ENCODE measurements at places on chromosomes 2 and 18. TPM values are rescaled to one million over a fixed set of nuclear protein-coding genes. Genes with fewer than 3 reads are reported as not detected.
A peak's percentile ranks its signal among the peaks of the same experiment; 100 is the strongest.

The RNF138 gene
- 19.8 TPM for total RNA-seq

The TMEM178A gene
- total RNA-seq = 4.9 TPM

DNA sequence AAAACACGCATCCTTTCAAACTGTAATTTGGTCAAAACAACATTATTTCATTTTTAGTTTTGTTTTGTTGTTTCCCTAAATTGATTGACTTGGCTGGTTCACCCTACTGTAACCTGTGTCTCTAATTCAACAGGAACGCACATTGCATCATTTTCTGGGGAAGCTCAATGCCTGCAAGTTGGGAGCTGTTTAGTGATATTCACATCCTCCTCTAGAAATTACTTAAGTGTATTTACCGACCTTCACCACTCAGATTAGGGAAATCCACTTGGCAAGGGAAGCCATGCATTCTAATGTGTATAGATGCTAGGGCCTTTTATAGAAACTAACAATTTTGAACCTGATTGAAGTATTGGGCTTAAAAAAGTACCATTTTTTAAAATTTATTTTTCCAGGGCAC is 7.3 kb upstream of the TPO start:
- DNase-seq = peak; percentile 24

GRCh38 chr2:105790461-105791149 is 45.9 kb downstream of the NCK2 start:
- no peak for DNase-seq

DNA sequence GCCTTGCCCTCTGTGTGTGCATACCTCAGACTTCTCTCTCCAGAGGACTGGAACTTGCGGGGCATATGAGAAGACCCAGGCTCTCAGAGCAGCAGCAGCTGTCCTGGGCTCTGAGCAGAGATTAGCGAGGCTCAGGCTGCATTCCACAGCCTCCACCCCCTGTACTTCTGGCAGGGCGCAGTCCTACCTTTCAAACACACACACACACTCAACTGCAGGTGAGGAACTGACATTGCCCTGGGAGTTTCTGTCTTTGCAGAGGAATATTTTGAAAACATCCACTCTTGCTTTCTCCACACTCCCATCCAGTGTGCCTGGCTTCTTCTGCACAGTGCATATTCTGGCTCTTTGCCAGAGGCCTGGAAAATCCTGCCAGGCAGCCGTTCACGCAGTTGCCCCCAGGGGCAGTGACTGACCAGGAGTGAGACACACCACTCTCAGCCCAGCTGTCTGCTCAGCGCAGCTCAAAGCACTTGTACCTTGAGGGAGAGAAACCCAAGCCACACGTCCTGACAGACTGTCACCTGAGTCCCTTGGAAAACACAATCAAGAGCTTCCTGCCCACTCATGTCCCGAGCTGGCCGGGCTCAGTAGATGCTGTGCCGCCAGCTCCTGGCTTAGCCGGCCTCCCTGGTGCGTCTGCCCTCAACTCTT is 460.8 kb downstream of the RNF144A start:
- peak; percentile 87 for DNase-seq

DNA sequence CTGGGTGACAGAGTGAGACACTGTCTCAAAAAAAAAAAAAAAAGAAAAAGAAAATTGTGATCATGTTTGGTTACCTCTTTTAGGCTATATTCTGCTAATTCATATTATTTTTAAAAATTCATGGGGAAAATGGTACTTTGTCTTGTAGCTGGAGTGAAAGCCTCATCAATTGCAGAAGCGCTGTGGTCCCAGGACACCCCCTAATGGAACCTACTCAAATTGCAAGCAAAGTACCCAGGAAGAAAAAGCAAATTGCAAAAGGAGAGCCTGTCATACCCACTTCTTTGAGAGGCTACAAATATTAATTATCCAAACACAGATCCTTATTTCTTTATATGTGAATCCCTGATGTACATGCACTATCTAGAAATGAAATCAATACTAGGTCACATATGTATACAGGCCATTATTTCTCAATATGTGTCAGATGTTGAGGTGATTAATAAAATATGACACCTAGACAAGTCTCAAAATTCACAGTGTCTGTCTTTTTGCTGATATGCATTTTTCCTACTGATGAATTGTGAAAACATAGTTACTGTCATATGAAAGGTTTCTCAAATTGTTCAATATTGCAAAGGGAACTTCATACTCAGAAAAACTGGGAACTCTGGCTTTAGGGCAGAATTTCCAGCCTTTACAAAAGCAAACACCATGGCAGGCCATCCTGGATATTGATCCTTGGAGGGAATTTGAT is 12.6 kb downstream of the CRACDL start:
- DNase-seq = no peak

DNA sequence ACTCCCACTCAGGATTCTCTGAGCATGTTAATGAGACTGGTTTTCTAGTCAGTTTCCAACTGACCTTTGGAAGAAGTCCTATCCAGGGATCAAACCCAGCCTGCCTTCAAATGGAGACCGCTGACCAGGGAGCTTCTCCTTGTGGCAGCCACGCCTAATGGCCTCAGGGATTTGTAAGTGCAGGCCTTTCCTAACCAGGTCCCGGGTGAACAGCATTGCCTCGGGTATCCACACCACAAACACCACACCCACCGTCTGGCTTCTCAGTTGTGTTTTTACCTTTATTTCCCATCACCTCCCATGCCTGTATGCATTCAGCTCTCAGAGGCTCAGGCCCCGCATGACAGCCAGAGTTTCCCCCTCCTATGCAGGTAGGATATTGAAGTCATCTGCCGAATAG is 406.3 kb upstream of the HS6ST1 start:
- no peak for DNase-seq

GRCh38 chr2:240182476-240182875 is 42.0 kb upstream of the OTOS start:
- DNase-seq = no peak

- no peak for DNase-seq
Measured at GRCh38 chr2:205361970-205362369, 320.3 kb upstream of the NRP2 start.

DNA sequence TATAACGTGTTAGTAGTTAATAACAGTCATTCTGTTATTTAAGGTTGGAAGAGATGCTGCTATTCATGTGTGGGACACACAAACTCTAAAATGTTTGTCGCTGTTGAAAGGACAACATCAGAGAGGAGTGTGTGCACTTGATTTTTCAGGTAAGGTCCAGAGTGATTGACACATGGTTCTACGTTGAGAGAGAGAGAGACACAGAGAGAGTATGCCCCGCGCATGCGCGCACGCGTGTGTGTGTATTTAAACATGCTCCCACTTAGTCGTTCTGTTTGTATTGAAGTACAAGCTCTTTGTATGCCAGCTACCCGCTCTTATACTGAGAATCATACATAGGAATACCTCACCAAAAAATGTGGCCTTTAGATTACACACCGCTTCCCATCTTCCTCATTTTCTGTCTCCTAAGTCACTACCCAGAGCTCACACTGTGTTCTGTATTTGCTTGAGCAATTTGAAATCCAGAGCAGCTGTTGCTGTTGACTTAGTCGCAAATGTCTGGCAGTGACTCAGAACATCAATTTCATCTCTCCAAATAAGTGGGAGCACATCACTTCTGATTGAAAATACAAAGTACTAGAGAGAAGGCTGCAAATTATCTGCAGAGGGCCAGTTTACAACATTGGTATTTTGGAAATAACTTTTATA is 148.1 kb downstream of the EML6 start:
- DNase-seq = peak; percentile 75
